A549 treated with CORT108297 at 1 μM for 4 hours (cell line): ENCODE measurements at places on chromosomes 13 and 19. TPM values are rescaled to one million over a fixed set of nuclear protein-coding genes. Genes with fewer than 3 reads are reported as not detected.

PRODH2 gene
- total RNA-seq = 0.22 to 0.36 TPM (median 0.24 TPM) in 4 of 5 replicates, not detected in the other

IL27RA gene
- 8.5 to 11.7 TPM (median 10.9 TPM) in 5 replicates for total RNA-seq

MUC16 gene
- total RNA-seq = 0.02 to 0.07 TPM (median 0.05 TPM) in 5 replicates

MYBPC2 gene
- 0.02 TPM in 2 of 5 replicates, not detected in the others for total RNA-seq

PTH2 gene
- total RNA-seq = not detected in 5 replicates

CGB8 gene
- total RNA-seq = 2.9 to 5.0 TPM (median 4.8 TPM) in 5 replicates

ZSCAN5C gene
- not detected in 5 replicates for total RNA-seq

FCGBP gene
- total RNA-seq = 0.45 to 1.2 TPM (median 0.91 TPM) in 5 replicates

NEK5 gene
- 0.05 to 0.15 TPM (median 0.08 TPM) in 5 replicates for total RNA-seq

PEAK3 gene
- not detected in 5 replicates for total RNA-seq

PINLYP gene
- total RNA-seq = 0.19 to 0.35 TPM (median 0.23 TPM) in 5 replicates

CYP2S1 gene
- 21.2 to 28.5 TPM (median 26.9 TPM) in 5 replicates for total RNA-seq

MTUS2 gene
- total RNA-seq = 0.01 to 0.02 TPM (median 0.01 TPM) in 5 replicates

KLHL1 gene
- total RNA-seq = not detected in 5 replicates

THSD8 gene
- total RNA-seq = 6.2 to 15.8 TPM (median 9.6 TPM) in 4 of 5 replicates, not detected in the other

TNFSF13B gene
- total RNA-seq = 0.02 to 0.23 TPM (median 0.09 TPM) in 5 replicates

OR7D4 gene
- total RNA-seq = not detected in 5 replicates
